Stimulated activated CD8-positive, alpha-beta memory T cell treated with anti-CD3 and anti-CD28 coated beads, Interleukin-15, amount 100 ng/mL, for 4 hours (primary cell): ENCODE measurements at places on chromosomes 5 and 9.

GRCh38 chr5:50547303-50547702 is 106.2 kb upstream of the EMB start:
- DNase-seq, result no peak

DNA sequence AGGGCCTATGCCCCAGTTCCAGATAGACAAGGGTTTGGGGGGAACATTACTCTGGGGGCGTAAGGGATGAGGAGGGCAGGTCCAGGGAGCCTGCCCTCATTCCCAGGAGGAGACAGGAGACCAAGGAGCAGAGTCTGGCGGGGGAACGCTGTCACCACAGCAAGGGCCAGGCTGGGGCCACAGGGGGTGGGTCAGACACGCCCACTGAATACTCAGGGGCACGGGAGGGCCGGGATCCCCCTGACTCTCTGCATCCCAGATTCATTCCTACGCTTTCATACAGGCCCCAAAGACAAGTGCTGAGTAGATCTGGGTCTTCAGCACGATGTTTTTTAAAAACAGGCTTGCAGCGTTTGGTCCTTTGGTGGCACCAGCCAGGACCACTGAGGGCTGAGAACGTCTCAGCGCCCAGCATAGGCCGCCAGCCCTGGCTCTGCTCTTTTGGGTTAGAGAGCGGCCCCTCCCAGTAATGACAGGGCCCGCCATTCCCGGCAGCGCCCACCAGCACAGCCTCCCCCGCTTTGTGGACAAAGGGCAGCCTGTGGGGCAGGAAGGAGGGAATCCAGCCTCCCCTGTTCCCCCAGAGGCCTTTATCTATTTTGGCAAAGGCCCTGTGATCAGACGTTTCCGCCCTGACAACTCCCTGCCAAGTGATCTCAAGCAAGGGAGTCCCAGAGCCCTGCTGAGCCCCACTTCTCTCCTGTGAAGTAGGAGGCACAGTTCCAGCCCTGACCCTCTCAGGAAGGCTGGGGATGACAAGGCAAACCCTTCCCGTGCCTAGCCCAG is 24.9 kb downstream of the NEK6 start:
- DNase-seq, result no peak

DNA sequence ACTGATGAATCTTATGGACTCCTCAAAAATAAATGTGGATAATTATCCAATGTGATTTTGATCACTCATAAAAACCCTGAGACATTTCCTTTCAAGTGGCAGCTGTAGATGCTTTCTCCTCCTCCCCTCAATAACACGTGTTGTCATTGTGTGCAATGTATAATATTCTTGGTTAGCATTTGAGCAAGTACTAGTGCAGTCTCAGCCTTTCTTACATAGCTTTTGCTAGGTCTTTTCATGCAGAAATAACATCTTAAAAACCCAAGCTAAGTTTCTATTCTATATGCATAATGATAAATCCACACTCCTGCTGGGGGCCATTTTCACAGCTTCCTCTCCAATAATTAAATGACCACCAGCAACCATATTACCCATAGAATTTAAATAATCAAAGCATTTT is 1835.2 kb upstream of the NUDT12 start:
- DNase-seq, result no peak

DNA sequence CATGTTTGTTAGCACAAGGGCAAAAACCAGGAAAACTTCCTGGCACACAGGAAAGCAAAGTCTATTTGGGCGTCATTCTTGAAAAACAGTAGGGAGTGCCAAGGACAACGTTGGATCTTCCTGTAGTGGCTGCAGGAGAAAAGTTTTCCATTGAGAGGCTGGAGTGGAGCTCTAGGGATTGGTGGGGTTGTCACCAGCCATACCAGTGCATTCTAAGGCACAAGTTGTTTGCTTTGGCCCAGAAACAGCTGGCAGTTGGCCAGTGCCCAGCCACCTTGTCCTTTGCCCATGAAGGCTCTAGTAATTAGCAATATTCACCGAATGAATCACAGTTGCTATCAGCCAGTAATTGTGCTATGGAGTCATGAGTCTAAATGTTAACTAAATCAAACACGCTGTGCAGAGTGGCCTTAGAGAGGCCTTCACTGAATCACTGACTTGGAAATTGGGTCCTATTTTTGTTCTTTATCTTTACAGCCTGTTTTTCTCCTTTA is 26.4 kb downstream of the TNFSF15 start:
- DNase-seq, result no peak

DNA sequence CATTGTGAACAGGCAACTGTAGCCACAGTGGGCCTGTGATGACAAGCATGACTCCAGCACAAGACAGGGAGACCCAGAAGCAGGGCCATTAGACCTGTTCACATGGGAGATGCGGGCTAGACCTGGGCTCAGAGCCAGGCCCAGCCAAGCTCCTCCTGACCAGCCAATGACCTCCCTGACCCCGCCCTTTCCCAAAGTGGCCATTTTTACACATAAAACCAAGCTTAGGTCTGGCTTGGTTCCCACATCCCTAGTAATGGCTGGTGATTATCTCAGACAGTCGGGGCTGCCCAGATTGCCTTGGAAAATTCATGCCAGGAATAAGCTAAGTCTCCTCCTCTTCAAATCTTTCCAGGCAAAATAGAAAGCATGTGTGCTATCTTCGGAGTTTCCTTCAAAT is 94.1 kb downstream of the FRMD3 start:
- no peak for DNase-seq

DNA sequence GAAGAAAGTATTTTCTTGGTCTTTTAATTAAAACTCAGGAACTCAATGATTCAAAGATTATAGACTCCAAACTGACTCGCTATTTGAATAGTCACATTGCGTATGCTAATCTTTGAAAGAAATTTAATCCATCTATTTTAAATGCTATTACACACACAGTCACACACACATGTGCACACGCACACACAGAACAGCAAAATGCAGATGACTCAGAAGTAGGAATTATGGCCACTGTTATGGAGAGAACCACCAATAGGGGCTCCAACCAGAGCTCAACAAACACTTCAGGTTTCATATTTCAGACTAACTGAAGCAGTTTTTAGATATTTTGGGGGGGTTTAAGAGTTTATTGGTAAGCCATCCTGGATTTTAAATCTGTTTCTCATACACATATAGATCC is 1917.9 kb downstream of the EFNA5 start:
- no peak for DNase-seq

DNA sequence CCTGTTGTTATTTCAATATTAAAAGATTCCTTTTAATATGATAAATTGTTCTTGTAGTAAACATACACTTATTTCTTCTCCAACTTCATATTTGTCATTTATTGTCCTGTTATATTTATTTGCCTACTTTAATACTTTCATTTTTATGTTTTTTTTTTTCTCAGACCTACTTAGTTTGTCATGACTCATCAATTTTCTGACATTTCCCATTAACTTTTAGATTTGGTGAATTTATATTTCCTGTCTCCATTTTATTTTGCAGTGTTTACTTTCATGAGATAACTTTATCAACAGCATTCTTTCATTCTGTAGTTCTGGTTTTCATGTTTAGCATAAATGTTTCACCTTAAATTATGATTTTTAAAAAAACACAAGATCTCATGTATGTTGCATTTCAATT is 788.7 kb downstream of the EFNA5 start:
- no peak for DNase-seq

GRCh38 chr5:35741971-35742370 is 114.7 kb upstream of the IL7R start:
- DNase-seq, result no peak

DNA sequence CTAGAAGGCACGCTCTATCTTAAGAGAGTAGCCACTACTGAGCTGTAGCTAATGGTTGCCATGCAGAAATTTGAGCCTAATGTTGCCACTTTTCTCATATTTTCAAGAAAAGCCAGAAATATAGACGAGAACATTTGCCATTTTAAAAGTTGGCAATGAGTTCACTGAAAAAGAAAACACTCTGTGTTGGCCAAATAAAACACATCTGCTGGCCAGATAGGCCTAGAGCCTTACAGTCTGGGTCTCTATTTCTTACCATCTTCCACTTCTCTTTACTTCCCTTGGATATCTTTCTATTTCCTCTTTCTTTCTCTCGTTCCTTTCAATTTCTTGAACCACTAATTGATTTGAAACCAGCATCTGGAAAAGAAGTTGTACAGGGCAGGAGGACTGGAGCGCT is 36.6 kb upstream of the VCAN start:
- no peak for DNase-seq

DNA sequence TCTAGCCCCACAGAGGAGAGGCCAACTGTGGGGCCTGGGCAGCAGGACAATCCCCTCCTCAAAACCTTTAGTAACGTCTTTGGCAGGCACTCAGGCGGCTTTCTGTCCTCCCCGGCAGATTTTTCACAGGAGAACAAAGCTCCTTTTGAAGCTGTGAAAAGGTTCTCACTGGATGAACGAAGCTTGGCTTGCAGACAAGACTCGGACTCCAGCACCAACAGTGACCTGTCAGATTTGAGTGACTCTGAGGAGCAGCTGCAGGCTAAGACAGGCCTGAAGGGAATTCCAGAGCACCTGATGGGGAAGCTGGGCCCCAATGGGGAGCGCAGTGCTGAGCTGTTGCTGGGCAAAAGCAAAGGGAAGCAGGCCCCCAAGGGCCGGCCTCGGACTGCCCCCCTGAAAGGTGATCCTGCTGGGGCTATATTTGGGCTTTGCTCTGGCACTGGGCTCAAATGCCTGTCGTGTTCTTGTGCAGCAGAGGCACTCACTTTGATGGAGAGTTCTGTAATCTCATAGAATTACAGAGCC is 39.4 kb downstream of the KDM3B start:
- no peak for DNase-seq

- DNase-seq, result no peak
Measured at GRCh38 chr5:102536323-102536928, 37.6 kb upstream of the SLCO6A1 start.

GRCh38 chr9:134916161-134916665 is 1.5 kb downstream of the FCN1 start:
- no peak for DNase-seq

GRCh38 chr9:72749276-72749675 is 203.6 kb downstream of the ALDH1A1 start:
- no peak for DNase-seq

GRCh38 chr9:114923918-114924317 is 6.5 kb downstream of the TNFSF8 start:
- DNase-seq, result no peak

DNA sequence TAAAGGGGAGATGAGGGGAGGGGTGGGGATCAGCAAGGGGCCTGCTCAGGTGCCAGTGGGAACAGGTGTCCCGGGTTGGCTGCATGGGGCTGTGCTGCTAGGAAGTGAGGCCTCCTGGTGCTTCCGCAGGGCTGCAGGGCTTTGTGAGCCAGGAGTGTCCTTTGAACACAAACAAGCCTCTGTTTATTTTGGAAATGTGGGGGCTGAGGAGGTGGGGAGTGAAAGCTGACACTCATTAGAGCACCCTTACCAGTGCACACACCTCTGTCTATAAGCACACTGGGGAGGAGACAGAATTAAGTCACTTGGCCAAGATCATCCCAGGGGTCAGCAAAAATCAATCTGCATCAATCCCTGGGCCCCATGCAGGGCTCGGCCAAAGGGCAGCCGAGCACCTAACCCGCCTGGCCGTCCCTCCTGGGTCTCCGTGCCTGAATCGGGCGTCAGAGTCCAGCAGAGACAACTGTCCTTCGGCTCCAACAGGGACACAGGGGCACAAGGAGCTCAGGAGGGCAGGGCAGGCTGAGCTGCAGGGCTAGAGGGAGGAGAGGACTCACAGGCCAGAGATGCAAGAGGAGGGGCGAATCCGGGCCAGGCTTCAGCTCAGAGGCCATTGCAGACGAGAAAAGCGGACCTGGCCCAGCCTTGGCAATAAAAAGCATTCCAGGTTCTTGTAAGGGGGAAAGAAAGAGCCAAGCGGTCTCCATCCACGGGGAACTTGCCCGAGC is 99.8 kb downstream of the VAV2 start:
- no peak for DNase-seq

DNA sequence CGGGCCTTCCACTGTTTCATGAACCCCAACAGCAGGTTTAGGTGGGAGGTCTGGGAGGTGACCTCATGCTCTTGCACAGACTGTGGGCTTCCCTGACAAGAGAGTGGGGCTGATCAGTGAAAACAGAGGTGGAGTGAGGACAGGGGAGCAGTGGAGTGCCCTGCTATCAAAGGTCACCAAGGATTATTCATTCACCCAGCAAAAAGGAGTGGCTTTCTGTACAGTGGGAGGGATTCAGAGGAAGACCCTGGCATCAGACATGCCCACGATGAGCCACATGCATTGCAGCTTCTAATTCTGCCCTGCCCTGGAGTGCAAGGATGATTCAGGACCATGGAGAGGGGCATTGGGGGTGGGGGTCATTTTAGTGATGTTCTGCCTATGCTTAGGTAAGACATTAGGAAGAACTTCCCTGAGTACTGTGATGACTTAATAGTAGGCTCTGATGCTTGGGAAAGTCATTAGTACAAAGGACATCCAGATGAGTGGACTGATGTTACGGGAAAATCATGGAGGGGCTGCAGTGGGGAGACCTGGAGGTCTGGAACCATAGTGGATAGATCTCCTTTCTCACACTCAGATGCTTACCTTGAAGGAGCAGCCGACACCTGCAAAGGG is 12.8 kb downstream of the TRAF1 start:
- no peak for DNase-seq

DNA sequence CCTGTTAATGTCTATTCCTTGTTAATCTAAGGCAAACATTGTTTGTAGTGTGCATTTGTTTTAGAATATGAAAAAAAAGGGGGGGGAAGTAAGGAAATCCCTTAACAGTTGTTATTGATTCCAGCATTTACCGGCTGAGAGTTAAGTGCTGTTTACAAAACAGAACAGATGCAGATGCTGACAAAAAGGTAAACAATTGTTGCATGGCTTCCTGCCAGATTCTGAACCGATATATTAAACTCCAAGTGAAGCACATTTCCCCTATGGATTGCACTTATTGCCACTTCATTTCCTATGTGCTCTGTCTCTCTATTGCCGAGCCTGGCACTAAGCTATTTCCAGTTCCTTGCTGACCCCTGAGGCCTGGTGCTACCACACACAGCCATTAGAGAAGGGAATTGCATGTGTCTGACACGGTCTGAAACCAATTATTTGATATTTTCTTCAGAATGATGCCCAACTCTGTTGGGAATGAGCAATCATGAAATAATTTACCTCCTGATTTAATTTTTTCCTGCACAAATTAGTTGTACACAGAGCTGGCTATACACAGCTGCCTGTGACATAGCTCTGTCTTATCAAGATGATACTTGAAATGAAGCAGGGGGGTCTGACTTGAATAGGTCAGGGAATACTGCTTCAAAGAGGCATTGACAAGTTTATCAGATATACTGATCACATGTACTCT is 109.8 kb downstream of the KIAA0825 start:
- DNase-seq, result no peak

GRCh38 chr5:155017610-155018009 is 4.1 kb downstream of the KIF4B start:
- no peak for DNase-seq

- no peak for DNase-seq
Measured at GRCh38 chr5:124056326-124056990, 544.5 kb downstream of the CSNK1G3 start.

- no peak for DNase-seq
Measured at GRCh38 chr5:157485340-157485739, 25.3 kb downstream of the NIPAL4 start.
